Fibroblast of villous mesenchyme (primary cell): ENCODE measurements at places on chromosomes 3 and 15. TPM values are rescaled to one million over a fixed set of nuclear protein-coding genes. Genes with fewer than 3 reads are reported as not detected.

DNA sequence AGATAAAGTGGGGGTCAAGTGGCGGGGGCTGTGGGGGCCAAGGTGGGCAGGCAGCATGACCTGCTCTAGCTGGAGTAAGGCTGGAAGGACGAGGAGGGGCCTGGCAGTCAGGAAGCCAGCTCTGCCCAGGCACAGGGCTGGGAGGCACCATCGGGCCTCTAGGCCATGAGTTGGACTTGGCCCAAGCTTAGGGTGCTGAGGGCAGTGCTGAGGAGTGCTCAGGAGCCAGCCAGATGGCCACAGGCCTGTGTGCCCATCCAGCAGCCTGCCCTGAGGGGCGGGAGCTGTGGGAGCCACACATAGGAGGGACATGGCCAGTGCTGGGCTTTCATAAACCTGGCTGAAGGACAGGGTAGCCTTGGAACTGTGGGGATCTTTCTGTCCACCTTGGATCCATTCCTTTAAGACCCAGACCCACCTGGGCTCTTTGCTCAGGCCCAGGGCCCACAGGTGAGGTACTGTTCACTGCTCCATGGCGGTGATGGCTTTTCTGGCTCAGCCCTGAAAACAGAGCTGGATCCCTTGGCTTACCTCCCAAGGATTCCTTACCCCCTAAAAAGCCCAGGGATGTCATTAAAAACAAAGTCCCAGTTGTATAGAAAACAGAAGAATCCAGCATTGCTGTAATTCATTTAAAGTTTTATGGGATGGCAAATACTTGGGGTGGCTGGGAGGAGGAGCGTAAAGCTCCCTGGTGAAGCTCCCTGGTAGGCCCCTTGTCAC lies 137.0 kb downstream of the DNAJB8 start:
- peak; percentile 34 for DNase-seq

The SIN3A gene
- total RNA-seq = 29.0 and 35.0 TPM in 2 replicates

DNA sequence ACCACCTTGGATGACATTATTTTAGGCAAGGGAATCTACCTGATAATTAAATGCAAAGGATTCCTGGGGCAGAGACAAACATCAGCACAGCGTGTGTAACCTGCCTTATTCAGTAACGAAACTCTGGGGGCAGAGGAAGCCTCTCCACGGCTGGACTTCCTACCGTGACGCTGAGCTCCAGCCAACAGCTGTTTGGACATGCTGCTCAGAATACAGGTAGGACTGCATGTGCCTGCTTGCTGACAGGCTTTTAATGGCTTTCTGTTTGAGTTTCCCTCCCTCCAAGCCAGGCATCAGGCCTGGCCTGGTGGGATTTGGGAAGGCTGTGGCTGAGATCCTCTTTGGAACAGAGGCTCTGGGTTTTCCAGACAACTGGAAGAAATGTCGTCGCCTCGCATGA lies 150.6 kb downstream of the ADAMTS17 start:
- no peak for DNase-seq

The ST3GAL6 gene
- total RNA-seq = 3.9 and 5.2 TPM in 2 replicates

DNA sequence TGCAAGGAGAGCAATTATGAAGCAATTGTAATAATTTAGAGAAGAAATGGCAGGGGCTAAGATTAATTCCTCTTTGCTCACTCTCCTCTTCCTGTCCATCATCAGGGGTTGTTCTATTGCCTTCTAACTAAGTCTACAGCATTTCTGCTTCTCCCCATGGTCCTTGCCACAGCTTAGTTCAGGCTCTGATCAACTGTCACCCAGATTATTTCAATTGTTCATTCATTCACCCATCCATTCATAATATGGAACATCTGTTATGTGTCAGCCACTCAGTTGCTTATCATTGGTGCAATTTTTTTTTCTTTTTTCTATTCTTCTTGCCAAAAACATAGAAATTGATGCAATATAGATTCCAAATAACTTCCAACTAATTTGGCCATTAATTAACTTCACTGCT lies 93.2 kb downstream of the CD47 start:
- no peak for DNase-seq

The SCAANT1 gene
- total RNA-seq = not detected in 2 replicates

- peak; percentile 95 for DNase-seq
These were observed 37.9 kb upstream of the TNFAIP8L3 start for GRCh38 chr15:51132384-51133139.

GRCh38 chr3:197292648-197293047 lies 5.8 kb downstream of the DLG1 start:
- peak; percentile 45 for DNase-seq

GRCh38 chr15:72235298-72235697 lies 4.3 kb upstream of the PKM start:
- no peak for DNase-seq

- no peak for DNase-seq
These were observed 181.6 kb downstream of the EPHA6 start for GRCh38 chr3:96996009-96996408.

The MEIS2 gene
- total RNA-seq = 40.9 and 73.0 TPM in 2 replicates

The DUOXA2 gene
- total RNA-seq = not detected in 2 replicates

GRCh38 chr3:33537133-33537532 lies 96.9 kb upstream of the UBP1 start:
- no peak for DNase-seq

The TAGLN3 gene
- total RNA-seq = under 0.01 TPM in 1 of 2 replicates, not detected in the other

GRCh38 chr3:165624761-165625160 lies 212.5 kb downstream of the BCHE start:
- peak; percentile 10 for DNase-seq

GRCh38 chr3:127745656-127746399 lies 73.1 kb downstream of the ABTB1 start:
- DNase-seq = no peak

- DNase-seq = no peak
These were observed 18.7 kb upstream of the ALDH1A3 start for GRCh38 chr15:100860829-100861510.

DNA sequence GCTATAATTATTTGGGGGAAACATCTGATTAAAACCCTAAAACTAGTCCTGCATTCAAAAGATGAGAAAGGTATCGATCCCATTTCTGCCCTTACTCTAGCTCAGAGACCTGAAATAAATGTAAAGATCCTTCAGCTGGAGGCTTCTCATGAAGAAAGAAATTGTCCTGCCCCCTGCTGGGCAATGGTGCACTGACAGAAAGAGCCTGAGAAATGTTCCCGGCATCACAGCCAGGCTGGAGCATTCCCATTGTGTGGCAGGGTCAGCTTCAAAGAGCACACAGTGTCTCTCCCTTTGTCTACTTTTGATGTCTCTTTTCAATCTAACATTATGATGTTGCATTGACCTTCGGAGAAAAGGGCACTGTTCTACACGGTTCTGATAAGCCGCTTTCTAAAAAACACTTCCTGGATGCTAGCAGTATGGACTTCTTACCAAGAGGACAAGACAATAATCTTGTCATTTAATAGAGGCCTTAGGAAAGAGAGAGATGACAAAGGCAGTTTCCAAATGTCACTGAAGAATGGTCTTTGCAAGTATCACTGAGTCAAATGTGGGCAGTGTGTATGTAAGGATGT lies 287.5 kb downstream of the MAGI1 start:
- DNase-seq = peak; percentile 35

GRCh38 chr3:108287146-108287545 lies 9.2 kb upstream of the HHLA2 start:
- no peak for DNase-seq

The KBTBD12 gene
- total RNA-seq = not detected in 2 replicates

The KCNH8 gene
- not detected in 2 replicates for total RNA-seq

GRCh38 chr3:120908030-120908794 lies at the start of gene STXBP5L:
STXBP5L (plus strand) TSS chr3:120908205; CDS start chr3:120909579, 1,374 bp downstream.
- DNase-seq = peak; percentile 48

DNA sequence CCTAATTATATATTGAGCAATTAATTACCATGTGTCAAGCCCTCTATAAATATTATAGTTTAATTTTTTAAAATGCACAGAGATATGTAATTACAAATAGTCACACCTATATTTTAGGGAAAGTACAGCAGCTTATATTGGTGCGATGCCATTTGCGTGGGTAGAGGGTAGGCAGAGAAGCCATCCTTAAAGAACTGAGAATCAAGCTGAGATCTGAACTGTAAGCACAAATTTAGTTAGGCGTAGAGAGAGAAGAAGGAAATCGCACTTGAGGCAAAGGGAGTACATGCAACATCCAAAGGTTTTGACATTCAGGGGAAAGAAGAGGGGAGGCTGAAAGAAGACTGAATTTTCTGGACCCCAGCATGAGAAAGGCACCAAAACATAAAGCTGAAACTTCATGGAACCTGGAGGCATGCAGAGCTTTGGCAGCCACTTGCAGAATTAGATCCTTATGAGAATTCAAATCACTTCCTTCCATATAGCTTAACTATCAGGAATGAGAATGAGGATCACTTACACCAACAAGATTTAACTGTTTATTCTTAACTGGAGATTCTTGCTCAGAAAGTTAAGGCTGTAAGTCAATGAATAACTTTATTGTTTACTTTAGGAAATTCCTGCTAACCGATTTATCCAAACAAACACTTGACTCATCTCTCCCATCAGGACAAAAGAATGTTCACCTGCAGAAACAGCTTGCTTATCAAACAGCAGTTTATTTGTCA lies 114.3 kb downstream of the TGFBR2 start:
- DNase-seq = peak; percentile 85

GRCh38 chr3:186359078-186359477 lies 3.0 kb downstream of the DGKG start:
- DNase-seq = no peak
